ENCODE measurements at places on chromosomes 7 and 10. TPM values are rescaled to one million over a fixed set of nuclear protein-coding genes. Genes with fewer than 3 reads are reported as not detected.

GRCh38 chr7:70243443-70243842 is 645.2 kb downstream of the AUTS2 start:
- DNase-seq: no peak
- H3K27ac ChIP-seq: no peak overlapping the region
- no peaks in the 10 kb centered on the region for H3K27me3 ChIP-seq
- H3K36me3 ChIP-seq: no peaks in the 10 kb centered on the region
- no peaks in the 10 kb centered on the region for H3K4me1 ChIP-seq

DNA sequence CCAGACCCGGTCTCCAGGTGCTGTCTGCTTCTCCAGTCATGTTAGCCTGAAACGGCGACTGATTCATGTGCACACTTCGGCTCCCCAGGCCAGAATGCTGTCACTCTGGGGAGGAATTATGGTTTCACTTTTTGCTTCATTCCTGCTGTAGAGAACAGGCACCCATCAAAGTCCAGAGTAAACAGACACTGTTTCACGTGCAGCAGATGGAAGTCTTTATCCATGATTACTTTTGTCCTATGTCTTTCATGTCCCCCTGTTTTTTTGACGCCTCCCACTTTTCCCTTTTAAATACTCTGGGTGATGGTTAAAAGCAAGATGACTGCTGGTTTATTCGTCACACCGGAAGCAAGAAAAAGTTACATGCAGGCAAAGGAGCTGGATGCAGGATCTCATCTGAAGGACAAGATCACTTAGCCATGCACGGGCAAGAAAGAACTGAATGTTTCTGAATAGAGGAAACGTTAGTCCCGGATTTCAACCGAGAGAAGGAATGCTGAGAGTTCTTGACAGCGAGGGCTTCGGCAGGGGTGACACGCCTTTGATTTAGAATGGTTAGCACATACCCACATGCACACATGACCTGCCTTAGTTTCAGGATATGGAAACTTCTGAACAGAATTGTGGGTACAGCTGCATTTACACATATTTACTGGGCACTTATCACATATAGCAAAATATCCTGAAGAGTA is 250.0 kb upstream of the KLF6 start:
- H3K36me3 ChIP-seq: no peaks in the 10 kb centered on the region
- DNase-seq: no peak
- peak overlapping the region; percentile 18 for H3K27ac ChIP-seq
- H3K4me3 ChIP-seq: peak overlapping the region; percentile 50
- H3K27me3 ChIP-seq: no peaks in the 10 kb centered on the region

- H3K36me3 ChIP-seq: no peaks in the 10 kb centered on the region
- no peak overlapping the region for H3K4me3 ChIP-seq
- no peak overlapping the region for H3K27ac ChIP-seq
- H3K4me1 ChIP-seq: peaks cover 5% of the 10 kb centered on the region
Measured at GRCh38 chr7:150580638-150581394, 13.6 kb downstream of the GIMAP4 start.

- H3K4me3 ChIP-seq: no peak overlapping the region
- H3K27me3 ChIP-seq: no peaks in the 10 kb centered on the region
- H3K36me3 ChIP-seq: no peaks in the 10 kb centered on the region
- no peak overlapping the region for H3K27ac ChIP-seq
- H3K4me1 ChIP-seq: no peaks in the 10 kb centered on the region
- DNase-seq: no peak
Measured at GRCh38 chr10:91700788-91701444, 68.0 kb upstream of the PPP1R3C start.

DNA sequence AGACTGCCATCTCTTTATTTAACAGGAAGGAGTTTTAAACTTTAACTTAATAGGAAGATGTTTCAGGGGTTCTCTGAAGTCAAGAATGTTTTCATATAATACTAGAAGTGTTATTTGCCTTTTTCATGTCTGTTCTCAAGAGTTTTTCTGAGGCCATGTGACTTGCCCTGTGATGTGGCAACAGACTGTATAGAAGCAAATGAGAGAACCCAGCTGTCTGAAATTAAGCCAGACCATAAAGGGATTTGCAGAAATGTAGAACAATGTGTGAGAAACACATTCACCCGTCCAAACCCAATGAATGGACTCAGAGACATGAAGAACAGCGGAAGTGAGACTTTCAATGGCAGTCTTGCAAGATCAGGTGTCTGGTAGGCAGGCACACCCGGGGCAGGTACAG is 23.8 kb downstream of the MAPK8 start:
- no peak for DNase-seq
- H3K4me1 ChIP-seq: peaks cover 16% of the 10 kb centered on the region
- no peak overlapping the region for H3K27ac ChIP-seq
- no peaks in the 10 kb centered on the region for H3K27me3 ChIP-seq

- H3K27ac ChIP-seq: no peak overlapping the region
- H3K4me3 ChIP-seq: no peak overlapping the region
- no peaks in the 10 kb centered on the region for H3K4me1 ChIP-seq
- DNase-seq: no peak
- H3K36me3 ChIP-seq: no peaks in the 10 kb centered on the region
Measured at GRCh38 chr10:60123668-60124067, 217.3 kb upstream of the CCDC6 start.

DNA sequence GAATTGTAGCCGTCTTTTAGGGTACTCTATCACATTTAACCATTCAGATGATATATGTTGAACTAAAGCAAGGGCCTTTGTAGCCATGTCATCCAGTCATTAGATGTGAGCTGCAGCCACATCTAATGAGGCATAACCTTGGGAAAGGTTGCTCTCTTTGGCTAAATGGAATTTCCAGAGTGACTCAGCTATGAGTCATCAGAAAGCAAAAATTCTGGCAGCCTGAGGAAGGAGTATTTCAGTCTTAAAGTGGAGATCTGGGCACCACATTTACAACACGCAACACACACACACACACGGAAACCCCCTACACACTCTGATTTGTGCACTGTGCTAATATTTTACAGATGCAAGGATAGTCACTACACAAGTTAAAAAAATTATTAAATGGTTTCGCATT is 176.9 kb upstream of the ZWINT start:
- no peak for DNase-seq
- H3K27me3 ChIP-seq: no peaks in the 10 kb centered on the region
- H3K4me3 ChIP-seq: no peak overlapping the region
- H3K36me3 ChIP-seq: no peaks in the 10 kb centered on the region

DNA sequence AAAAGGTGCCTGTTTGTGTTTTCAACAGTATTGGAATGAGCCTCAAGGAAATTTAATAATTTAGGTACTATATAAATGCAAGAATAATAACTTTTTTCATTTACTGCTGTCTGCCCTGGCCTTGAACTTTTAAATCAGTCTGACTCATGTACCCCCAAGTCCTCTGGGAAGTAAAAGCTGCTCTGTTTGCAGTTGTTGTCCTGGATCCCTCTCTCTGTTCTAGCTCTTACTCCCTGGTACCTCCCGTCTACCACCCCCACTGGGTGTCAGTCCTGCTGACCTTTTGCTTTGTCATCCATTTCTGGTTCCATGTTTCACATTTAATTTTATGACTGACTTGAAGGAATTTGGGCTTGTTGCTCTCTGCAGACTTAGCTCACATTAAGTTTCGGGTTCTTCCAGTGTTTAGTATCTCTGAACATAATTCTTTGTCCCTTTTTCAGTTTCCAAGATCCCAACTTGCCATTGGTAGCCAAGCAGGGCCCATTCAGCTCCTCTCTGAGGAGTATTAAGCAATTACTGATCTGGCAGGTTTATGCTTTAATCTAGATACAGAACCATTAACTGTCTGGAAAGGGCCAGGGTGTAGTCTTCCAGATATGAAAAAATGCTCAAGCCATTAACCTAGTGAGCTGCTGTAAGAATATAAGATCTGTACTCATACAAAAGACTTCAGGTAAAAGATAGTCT is 208.7 kb upstream of the FAM3C start:
- no peaks in the 10 kb centered on the region for H3K36me3 ChIP-seq
- no peaks in the 10 kb centered on the region for H3K27me3 ChIP-seq
- no peak overlapping the region for H3K4me3 ChIP-seq
- no peaks in the 10 kb centered on the region for H3K4me1 ChIP-seq
- DNase-seq: no peak

GRCh38 chr7:35370687-35371086 is 116.8 kb upstream of the TBX20 start:
- no peaks in the 10 kb centered on the region for H3K4me1 ChIP-seq
- no peak overlapping the region for H3K4me3 ChIP-seq
- no peak for DNase-seq

GRCh38 chr10:67790534-67791408 is 47.2 kb downstream of the DNAJC12 start:
- no peaks in the 10 kb centered on the region for H3K36me3 ChIP-seq
- H3K4me3 ChIP-seq: no peak overlapping the region
- no peak overlapping the region for H3K27ac ChIP-seq
- H3K4me1 ChIP-seq: no peaks in the 10 kb centered on the region
- no peaks in the 10 kb centered on the region for H3K27me3 ChIP-seq

GRCh38 chr10:130230611-130231010 is 94.4 kb downstream of the GLRX3 start:
- no peak overlapping the region for H3K27ac ChIP-seq
- H3K4me1 ChIP-seq: no peaks in the 10 kb centered on the region
- no peak for DNase-seq
- H3K27me3 ChIP-seq: no peaks in the 10 kb centered on the region
- H3K4me3 ChIP-seq: no peak overlapping the region

DNA sequence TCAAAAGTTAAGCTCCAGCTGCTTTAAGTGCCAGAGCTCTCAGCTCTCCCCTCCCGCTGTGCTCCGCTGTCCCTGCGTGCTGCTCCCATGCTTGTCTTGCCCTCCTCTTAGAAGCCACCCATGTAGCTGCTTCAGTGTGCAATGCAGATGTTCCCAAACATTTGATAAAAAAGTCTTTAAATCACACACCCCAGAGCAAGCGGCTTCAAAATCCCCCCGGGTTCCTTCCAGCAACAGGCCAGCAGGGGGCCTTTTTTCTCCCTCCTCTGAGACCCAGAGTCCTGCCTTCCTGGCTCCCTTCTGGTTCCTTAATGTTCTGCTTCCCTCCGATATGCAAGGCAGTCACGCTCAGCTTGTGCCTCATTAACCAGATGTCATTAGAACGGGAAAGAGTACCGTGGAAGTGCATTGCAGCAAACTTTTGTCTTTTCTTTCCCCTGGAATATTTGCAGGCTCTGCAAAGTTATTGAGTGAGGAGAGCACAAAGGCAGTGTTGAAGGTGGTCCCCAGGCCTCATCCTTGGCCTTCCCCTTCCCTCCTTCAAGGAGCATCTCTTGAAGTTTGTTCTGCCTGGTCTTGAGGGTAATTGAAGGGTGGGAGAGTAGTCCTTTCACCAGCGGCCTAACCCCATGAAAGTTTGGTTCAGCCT is 25.5 kb downstream of the LDB3 start:
- no peaks in the 10 kb centered on the region for H3K4me1 ChIP-seq
- H3K27ac ChIP-seq: no peak overlapping the region
- H3K4me3 ChIP-seq: no peak overlapping the region
- no peak for DNase-seq
- H3K27me3 ChIP-seq: no peaks in the 10 kb centered on the region

DNA sequence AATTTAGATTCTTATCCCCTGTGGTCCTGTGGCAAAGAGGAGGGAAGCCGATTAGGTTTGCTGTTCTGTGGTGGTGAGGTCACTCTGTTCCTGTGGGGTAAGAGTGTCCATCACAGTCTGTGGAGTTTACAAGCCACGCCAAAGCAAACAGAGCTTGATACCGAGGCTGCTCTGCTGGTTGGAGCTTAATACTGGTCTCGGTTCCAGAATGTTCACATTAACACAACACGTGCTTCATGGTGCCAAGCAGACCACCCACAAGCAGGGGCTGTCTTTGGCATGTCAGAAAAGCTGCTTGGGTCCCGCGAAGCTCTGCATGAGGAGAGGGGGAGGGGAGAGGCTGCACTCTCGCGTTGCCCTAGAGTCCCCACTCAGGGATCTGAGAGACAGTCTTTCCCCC is 47.5 kb downstream of the DNAJB6 start:
- H3K4me3 ChIP-seq: no peak overlapping the region
- DNase-seq: no peak
- peaks cover 6% of the 10 kb centered on the region for H3K4me1 ChIP-seq
- no peaks in the 10 kb centered on the region for H3K27me3 ChIP-seq
- H3K27ac ChIP-seq: no peak overlapping the region
- H3K36me3 ChIP-seq: peaks cover 31% of the 10 kb centered on the region

- H3K4me3 ChIP-seq: no peak overlapping the region
- no peak for DNase-seq
Measured at GRCh38 chr7:1355568-1356340, 103.5 kb downstream of the MICALL2 start.

DNA sequence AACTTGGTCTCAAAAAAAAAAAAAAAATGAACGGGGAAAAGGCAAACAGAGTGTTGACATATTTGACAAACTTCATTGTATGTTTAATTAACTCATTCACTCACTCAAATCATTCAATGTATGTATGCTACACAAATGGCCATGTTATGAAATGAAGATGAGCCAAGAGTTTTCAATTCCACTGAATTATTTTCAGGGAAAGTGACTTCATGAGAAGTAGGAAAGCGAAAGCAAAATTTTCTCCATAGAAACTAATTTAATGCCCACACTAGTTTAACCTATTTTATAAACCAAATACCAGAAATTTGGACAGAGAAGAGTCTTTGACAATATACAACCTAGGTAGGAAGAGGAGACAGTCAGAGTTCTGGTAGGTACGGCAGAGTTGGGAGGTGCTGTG is 119.5 kb downstream of the HIPK2 start:
- no peak for DNase-seq
- peaks cover 5% of the 10 kb centered on the region for H3K4me1 ChIP-seq
- H3K27ac ChIP-seq: no peak overlapping the region
- H3K36me3 ChIP-seq: no peaks in the 10 kb centered on the region

- no peak overlapping the region for H3K27ac ChIP-seq
- no peaks in the 10 kb centered on the region for H3K36me3 ChIP-seq
- peaks cover 6% of the 10 kb centered on the region for H3K27me3 ChIP-seq
- H3K4me1 ChIP-seq: no peaks in the 10 kb centered on the region
- DNase-seq: no peak
Measured at GRCh38 chr10:16520900-16521299, 779 bp downstream of the C1QL3 start.

GRCh38 chr7:102409340-102409739 is 13.2 kb downstream of the PRKRIP1 start:
- H3K27ac ChIP-seq: no peak overlapping the region
- no peaks in the 10 kb centered on the region for H3K27me3 ChIP-seq
- peaks cover 32% of the 10 kb centered on the region for H3K36me3 ChIP-seq
- H3K4me3 ChIP-seq: no peak overlapping the region

GRCh38 chr7:79304711-79305110 is 148.8 kb downstream of the MAGI2 start:
- H3K4me1 ChIP-seq: no peaks in the 10 kb centered on the region
- DNase-seq: no peak
- H3K27me3 ChIP-seq: no peaks in the 10 kb centered on the region
- H3K4me3 ChIP-seq: no peak overlapping the region
- H3K36me3 ChIP-seq: no peaks in the 10 kb centered on the region
- no peak overlapping the region for H3K27ac ChIP-seq

DNA sequence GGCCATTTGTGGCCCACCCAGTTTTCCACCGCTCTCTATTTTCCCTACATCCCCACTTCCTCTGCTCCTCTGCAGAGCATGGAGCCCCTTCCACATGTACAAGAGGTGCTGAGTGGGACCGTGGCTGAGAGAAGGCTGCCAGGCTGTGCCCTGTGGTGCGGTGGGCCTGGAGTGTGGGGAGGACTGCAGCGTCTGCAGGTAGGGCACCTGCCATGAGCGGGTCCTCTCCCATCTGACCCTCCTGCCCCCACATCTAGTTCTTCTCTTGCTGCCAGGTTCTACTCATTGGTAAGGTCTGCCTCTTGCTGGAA is 145.6 kb upstream of the FAM20C start:
- no peaks in the 10 kb centered on the region for H3K4me1 ChIP-seq
- H3K27ac ChIP-seq: no peak overlapping the region
- DNase-seq: no peak

The CCZ1B gene
- 60.5 TPM for total RNA-seq

The UROS gene
- total RNA-seq: 47.2 TPM

The MOGAT3 gene
- not detected for total RNA-seq

The ZNF804B gene
- total RNA-seq: not detected

The RET gene
- total RNA-seq: 0.24 TPM

The CC2D2B gene
- total RNA-seq: not detected

The HSPA12A gene
- 0.07 TPM for total RNA-seq

The HMX2 gene
- not detected for total RNA-seq

The UCN3 gene
- not detected for total RNA-seq

The CYP26C1 gene
- not detected for total RNA-seq
